ENCODE measurements at places on chromosomes 4 and X.

DNA sequence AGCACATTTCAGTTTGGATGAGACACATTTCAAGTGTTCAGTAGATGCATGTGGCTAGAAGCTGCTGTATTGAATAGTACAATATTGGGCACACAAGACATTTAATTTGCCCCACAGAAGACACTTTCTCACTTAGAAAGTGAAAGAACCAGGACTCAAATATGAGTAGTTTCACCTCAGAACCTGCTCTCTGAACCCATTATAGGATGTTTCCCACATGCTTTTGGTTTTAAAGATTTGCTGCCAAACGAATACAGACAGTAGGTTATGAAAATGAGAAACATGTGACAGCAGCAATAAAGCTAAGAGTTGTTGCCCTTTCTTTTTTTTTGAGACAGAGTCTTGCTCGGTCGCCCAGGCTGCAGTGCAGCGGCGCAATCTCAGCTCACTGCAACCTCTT, 32.3 kb downstream of the C4orf54 start:
- no peak for DNase-seq

- no peak for DNase-seq
Measured at GRCh38 chrX:24839331-24839730, 145.6 kb downstream of the POLA1 start.

- no peak for DNase-seq
Measured at GRCh38 chr4:145824463-145824862, 114.2 kb downstream of the ZNF827 start.

DNA sequence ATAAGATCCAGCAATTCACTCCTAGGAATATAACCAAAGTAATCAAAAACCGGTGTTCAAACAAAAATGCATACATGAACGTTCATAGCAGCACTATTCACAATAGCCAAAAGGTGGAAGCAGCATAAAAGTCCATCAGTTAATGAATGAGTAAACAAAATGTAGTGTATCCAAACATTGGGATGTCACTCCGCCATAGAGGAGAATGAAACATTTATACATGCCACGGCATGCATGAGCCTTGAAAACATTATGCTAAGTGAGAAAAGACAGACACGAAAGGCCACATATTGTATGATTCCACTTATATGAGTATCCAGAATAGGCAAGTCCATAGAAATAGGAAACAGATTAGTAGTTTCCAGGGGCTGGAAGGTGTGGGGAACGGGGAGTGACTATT, 11.0 kb upstream of the PDLIM3 start:
- no peak for DNase-seq

- DNase-seq: no peak
Measured at GRCh38 chr4:78669453-78669852, 106.7 kb upstream of the BMP2K start.

DNA sequence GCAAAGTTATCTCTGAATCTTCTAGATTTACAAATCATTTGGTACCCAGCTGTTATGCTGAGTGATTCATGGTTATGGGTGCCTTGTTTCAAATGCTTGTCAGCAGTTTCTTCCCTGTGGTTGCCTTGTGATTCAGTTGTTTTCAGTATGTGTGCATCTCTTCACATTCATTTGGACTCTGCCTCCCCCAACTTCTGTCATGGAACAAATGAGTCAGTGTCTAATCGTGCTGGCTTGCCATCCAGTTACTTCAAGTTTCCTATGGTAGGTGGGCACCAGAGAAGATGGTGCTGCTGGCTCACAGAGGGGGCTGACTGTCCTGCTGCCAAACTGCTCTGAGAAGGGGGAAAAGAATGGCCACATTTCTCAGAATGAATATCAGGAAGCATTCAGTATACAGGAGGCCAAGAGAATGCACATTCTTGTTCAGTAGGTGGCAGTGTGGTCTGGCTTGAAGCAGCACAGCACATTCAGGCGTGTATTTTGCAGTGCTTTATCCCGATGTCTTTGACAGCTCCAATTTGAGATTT, 260.9 kb downstream of the GLUD2 start:
- DNase-seq: no peak
